ENCODE measurements at places on chromosomes 3 and 15.

DNA sequence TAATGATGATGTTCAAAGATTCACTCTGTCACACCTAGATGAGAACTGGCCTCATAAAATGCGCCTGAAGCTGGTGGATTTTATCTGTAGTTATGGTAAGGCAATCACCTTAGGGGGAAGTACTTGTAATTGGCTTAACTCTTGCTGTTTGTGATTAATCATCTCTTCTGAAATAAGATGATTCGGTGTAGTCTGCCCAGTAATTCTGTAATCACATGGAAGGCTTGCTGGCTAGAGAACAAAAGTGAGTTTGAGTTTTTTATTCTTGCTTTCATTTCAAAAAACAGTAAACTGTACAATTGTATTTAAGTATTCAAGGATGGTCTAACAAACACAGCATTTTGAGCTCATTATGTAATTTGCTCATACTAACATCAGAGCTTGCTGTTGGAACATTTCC is 72.1 kb downstream of the OTOL1 start:
- DNase-seq: no peak

DNA sequence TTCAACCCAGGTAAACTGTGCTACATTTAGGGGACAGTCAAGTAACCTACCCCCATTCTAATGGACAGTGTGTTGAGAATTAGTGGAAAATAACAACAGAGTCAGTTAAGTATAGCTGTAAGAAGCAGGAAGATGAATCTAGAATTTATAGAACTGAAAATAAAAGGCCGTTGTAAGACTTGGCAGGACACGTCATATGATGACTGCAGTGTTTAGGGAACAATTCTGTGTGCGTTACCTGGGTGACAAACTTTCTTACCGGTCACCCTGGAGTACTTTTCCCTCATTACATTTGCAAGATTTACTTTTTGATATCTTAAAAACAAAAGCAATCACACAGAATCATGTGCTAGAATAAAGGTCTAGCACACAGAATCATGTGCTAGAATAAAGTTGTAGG is 536.3 kb upstream of the ZNF717 start:
- no peak for DNase-seq

DNA sequence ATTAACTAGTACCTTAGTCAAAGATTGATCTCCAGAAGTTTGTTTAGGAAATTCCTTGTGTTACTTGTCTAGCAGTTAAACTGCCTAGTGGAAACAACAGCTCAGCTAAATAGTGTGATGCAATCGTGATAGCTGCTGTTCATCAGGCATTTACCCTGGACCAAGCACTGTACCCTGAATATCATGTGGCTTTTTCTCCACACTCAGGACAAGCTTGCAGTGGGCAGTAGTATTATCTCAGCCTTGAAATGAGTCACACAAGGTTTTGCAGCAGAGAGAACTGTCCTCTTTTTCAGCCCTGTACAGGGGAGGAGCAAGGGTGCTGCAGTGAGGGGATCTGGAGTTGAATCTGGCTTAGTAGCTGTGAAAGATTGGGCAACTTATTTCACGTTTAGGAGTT is 208.4 kb downstream of the TP63 start:
- no peak for DNase-seq

GRCh38 chr3:171815973-171816595 is 5.8 kb upstream of the PLD1 start:
- DNase-seq: peak; percentile 91

DNA sequence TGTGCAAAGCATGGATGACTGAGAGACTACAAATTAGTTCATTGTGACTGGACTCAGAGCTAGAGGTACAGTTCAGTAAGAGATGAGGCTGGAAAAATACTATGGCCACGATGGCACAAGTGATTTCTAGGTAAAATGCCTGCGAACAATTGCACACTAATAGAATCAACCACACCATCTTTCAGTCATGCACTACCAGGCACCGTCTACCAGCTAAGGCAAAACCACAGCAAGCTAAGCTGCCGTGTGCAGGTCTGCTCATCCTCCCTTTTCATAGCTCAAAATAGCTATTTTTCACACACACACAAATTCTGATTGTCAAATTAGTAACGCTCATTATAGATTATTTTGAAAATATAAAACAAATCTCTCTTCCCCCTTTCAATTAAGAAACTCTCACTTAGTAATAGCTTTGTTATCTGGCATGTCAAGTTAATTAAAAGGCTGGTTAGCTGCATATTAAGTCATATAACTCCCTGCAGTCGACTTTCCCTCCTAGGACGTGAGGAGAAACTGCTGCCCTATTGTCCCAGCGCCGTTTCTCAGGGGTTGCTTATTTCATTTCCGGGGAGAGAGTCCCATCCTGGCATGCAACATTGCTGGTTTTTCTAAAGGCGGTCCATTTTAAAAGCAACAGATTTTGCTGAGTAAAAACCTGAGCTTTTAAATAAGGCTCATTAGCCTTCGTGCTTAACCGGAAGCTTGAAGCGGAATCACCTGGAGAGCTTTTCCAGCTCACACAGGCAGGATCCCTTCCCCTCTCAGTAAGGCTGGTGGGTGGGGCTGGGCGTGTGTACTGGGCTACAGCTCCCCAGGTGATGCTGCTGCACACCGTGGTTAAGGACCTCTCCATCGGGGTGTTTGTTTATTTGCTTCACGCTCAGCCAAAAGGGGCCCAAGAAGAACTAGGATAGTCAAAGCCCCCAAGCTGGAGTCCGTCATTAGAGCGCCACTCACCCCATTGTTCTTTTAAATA is 16.9 kb upstream of the MEX3B start:
- DNase-seq: no peak

DNA sequence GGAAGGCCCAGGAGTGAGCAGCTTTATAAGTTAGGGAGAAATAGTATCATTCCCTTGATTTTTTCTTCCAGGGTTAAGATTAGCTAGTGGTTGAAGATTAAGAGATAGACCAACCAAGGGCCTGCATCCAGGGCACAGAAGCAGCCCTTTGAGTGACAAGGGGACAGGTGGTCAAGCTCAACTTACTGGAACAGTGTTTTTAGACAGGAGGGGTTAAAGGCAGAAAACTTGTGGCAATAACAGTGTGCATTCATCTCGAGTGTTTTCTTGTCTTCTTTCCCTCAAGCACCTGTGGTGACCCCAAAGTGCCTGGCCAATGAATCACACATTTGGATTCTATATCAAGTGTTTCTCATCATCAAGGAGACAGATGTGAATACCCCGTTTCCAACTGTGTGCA is 267.5 kb downstream of the PDCD6IP start:
- no peak for DNase-seq

All from NCI-H460 (cell line).